ENCODE measurements at places on chromosomes 2 and 18. TPM values are rescaled to one million over a fixed set of nuclear protein-coding genes. Genes with fewer than 3 reads are reported as not detected.

DNA sequence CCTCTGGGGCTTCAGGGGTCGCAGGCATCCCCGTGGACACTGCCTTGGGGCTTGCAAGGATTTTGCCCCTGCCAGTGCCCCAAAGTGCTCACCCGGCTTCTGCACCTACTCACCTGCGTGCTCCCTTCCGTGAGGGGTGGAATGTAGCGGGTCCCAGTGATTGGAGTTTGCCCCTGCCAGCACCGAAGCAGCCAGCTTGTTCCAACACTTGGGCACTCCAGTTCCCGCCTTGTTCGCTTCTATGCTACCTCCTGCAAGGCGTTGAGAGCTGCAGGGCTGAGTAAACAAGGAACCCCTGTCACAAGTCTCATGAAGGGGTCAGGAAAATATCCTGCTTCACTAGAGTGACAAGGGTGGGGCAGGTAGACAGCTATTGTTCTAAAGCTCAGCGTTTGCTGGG lies 631.5 kb downstream of the EPHA4 start:
- H3K4me1 ChIP-seq, result no peaks in the 10 kb centered on the region
- no peak overlapping the region for H3K4me3 ChIP-seq
- no peaks in the 10 kb centered on the region for H3K36me3 ChIP-seq
- no peaks in the 10 kb centered on the region for H3K27me3 ChIP-seq
- no peak overlapping the region for H3K27ac ChIP-seq

DNA sequence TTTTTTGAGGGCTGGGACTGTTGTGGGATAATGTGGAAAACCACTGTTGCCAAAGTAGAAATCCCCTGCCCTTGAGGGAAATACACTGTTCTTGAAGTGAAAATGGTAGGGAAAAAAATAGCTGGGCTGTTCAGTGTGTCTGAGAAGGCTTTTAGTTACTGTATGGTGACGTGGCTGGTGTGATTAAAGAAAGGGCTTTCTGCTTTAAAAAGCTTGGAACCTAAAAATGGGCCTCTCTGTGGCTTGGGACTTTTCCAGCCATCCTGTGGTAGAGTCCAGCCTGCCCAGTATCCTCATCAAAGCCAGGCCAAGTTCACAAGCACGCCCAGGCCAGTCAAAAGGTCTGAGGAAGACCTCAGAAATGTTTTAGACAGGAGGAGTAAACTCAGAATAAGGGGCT lies 6.8 kb downstream of the MGAT5 start:
- no peaks in the 10 kb centered on the region for H3K27me3 ChIP-seq
- no peak for DNase-seq
- H3K4me1 ChIP-seq, result peaks cover 33% of the 10 kb centered on the region
- H3K36me3 ChIP-seq, result no peaks in the 10 kb centered on the region
- no peak overlapping the region for H3K27ac ChIP-seq
- no peak overlapping the region for H3K4me3 ChIP-seq

DNA sequence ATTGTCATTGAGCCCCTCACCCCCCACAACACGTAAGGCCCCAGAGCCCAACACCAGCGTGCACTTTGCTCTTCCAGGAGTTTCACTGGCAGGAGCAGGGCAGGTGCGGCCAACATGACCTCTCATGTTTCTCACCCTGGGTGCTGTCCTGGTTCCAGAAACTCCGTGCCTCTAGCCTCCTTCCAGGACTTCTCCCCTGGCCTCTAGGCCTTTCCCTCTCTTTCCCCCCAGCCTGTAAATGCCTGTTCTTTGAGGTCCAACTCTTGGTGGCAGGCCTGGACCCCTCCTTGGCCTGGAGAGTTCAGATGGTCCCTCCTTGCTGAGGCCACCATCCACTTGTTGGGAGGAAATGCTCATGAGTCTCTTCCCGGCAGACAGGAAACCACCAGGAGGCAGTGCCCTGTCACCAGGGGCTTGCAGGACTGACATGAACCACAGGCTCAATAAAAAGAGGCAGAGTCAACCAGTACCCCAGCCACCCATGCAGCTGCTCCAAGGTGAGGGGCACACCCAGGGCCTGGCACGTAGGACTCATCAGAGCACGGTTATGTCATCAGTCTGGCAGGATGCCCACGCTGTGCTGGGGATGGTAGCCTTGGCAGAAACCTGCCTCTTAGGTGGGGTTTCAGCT lies 1.5 kb downstream of the MALL start:
- peaks cover 24% of the 10 kb centered on the region for H3K4me1 ChIP-seq
- peak; percentile 69 for DNase-seq
- H3K27ac ChIP-seq, result peak overlapping the region; percentile 80
- no peaks in the 10 kb centered on the region for H3K27me3 ChIP-seq

DNA sequence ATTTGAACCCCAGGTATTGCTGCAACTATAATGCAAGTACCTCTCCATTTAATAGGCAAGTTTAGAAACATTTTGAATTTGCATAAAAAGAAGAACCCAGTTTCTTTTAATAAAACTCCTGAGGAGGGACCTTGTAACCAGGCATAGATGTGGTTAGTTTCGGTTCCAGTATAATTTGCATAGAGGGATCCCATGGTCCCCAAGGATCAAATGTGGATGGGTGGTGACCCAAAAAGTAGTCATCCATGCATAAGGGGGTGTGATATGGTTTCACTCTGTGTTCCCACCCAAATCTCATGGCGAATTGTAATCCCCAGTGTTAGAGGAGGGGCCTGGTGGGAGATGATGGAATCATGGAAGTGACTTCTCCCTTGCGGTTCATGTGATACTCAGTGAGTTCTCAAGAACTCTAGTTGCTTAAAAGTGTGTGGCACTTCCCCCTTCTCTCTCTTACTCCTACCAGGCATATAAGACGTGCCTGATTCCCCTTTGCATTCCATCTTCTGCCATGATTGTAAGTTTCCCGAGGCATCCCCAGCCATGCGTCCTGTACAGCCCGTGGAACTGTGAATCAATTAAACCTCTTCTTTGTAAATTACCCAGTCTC lies 40.2 kb upstream of the SKA1 start:
- no peak overlapping the region for H3K4me3 ChIP-seq
- no peak overlapping the region for H3K27ac ChIP-seq

- DNase-seq, result no peak
- no peaks in the 10 kb centered on the region for H3K27me3 ChIP-seq
Observed at GRCh38 chr2:140580532-140581151, 1550.2 kb downstream of the LRP1B start.

DNA sequence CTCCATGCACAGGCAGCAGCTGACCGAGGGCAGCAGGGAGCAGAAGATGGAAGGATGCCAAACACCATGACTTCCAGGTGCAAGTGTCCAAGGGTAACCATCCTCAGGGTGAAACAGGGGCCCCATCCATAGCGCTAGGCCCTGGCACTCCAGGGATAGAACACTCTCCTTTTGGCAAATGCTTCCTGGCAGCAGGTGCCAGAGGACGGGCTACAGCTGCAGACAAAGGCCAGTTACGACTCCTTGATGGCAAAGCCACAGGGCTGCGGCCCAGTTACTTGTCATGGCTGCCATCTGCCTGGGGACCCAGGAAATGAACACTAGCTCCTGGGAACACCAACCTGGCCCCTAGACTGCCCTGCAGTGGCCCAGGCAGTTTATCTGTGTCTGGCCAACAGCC lies 178.8 kb downstream of the TMEM163 start:
- H3K4me1 ChIP-seq, result no peaks in the 10 kb centered on the region
- DNase-seq, result no peak
- no peak overlapping the region for H3K27ac ChIP-seq
- no peak overlapping the region for H3K4me3 ChIP-seq

- peaks cover 13% of the 10 kb centered on the region for H3K4me1 ChIP-seq
- no peak overlapping the region for H3K27ac ChIP-seq
- no peaks in the 10 kb centered on the region for H3K27me3 ChIP-seq
- no peaks in the 10 kb centered on the region for H3K36me3 ChIP-seq
Observed at GRCh38 chr2:222651718-222652418, 4.0 kb downstream of the FARSB start.

DNA sequence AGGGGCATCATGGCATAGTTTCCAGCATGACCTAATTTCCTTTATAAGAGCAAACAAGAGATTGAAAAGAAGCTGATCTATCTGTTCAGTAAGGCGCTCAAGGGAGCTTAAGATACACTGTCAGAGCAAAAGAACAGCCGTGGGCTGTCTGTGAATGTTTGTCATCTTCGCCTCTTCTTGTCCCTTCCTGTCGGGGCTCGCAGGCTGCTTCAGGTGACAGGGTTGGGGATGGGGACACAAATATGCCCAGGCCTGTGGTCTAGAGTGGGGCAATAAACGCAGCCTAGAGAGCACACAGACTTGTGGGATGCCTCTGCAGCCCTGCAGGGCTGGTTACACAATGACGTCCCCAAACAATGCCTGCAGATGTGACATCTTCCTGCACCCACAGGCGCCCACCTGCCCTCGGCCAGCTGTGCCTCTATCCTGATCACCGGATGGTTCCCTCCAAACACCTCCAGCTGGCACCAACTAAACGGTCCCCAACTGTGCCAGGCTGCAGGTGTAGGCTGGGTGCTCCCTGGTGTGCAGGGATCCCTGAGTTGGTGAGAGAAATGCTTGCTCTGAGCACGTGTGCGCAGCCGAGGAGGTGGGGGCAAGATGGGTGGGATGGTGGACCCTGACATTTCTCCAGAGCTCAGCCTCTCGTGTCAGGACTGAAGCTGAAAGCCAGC lies 72.8 kb downstream of the EDAR start:
- H3K4me3 ChIP-seq, result no peak overlapping the region
- no peak for DNase-seq
- no peak overlapping the region for H3K27ac ChIP-seq

DNA sequence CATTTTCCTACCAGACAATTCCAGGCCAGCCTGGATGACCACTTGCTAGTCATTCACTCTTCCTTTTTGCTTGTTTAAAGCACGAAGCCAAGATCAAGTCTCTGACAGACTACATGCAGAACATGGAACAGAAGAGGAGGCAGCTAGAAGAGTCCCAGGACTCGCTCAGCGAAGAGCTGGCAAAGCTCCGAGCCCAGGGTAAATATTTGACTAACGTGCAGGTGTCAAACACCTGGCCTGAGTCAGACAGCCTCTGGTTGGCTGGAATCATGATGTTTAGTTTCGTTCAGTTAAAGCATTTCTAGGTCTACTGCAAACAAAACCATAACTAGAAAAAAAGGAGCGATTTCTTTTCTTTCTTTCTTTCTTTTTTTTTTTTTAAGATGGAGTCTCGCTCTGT lies 44.2 kb upstream of the LYPD6B start:
- no peak overlapping the region for H3K27ac ChIP-seq
- no peaks in the 10 kb centered on the region for H3K27me3 ChIP-seq
- H3K4me1 ChIP-seq, result no peaks in the 10 kb centered on the region
- no peaks in the 10 kb centered on the region for H3K36me3 ChIP-seq
- no peak overlapping the region for H3K4me3 ChIP-seq

- H3K4me1 ChIP-seq, result peaks cover 32% of the 10 kb centered on the region
- no peak overlapping the region for H3K27ac ChIP-seq
- H3K36me3 ChIP-seq, result no peaks in the 10 kb centered on the region
- H3K4me3 ChIP-seq, result no peak overlapping the region
Observed at GRCh38 chr2:241936457-241937133, 67.1 kb downstream of the RTP5 start.

- no peak for DNase-seq
- H3K27me3 ChIP-seq, result no peaks in the 10 kb centered on the region
- peaks cover 10% of the 10 kb centered on the region for H3K36me3 ChIP-seq
- peaks cover 17% of the 10 kb centered on the region for H3K4me1 ChIP-seq
- no peak overlapping the region for H3K4me3 ChIP-seq
Observed at GRCh38 chr2:117956036-117956796, 57.7 kb downstream of the CCDC93 start.

DNA sequence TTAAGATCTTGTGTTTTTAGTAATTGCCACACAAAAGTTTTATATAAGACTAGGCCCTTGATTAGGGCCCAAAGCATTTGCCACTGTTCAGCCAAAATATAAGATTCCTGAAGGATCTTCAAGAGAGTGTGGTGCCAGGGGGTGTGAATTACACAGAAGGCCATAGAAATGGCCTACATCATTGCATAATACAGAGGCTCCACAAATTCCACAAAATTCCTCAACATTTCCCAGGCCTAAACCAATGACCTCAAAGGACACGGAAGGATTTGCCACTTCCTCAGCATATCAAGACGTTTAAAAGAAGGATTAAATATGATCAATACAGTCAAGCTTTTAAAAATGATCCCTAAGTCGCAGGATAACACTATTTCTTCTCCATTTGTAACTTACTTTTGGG lies 24.1 kb downstream of the COL6A3 start:
- no peak for DNase-seq
- no peaks in the 10 kb centered on the region for H3K36me3 ChIP-seq
- H3K27me3 ChIP-seq, result no peaks in the 10 kb centered on the region
- H3K4me3 ChIP-seq, result no peak overlapping the region

DNA sequence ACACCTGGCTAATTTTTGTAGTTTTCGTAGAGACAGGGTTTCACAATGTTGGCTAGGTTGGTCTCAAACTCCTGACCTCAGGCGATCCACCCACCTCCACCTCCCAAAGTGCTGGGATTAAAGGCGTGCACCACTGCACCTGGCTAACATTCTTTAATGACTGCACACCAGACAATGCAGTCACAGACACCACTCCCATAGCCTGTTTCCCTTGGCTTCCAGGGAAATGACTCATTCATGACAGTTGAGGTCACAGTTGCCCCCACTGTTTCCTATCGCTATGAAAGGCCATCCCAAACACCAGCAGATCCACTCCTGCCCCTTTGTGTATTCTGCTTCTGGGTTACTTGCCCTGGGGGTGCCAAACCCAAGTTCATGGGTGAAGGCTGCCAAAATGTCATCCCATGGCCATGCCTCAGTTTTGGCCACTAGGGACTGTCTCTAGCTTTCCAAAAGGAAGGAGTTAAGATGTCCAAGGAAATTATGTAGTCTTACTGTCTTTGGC lies 8.7 kb downstream of the CHMP1B start:
- H3K36me3 ChIP-seq, result no peaks in the 10 kb centered on the region

- H3K27me3 ChIP-seq, result no peaks in the 10 kb centered on the region
- no peak overlapping the region for H3K4me3 ChIP-seq
- H3K36me3 ChIP-seq, result peaks cover 69% of the 10 kb centered on the region
- peak overlapping the region; percentile 83 for H3K27ac ChIP-seq
Observed at GRCh38 chr2:218275371-218276072, 5.2 kb downstream of the PNKD start.

- no peak overlapping the region for H3K4me3 ChIP-seq
- no peak overlapping the region for H3K27ac ChIP-seq
- H3K4me1 ChIP-seq, result no peaks in the 10 kb centered on the region
- no peak for DNase-seq
- H3K36me3 ChIP-seq, result no peaks in the 10 kb centered on the region
Observed at GRCh38 chr2:66414896-66415295, 20.0 kb upstream of the MEIS1 start.

GRCh38 chr2:14354231-14354630 lies 278.3 kb upstream of the LRATD1 start:
- no peaks in the 10 kb centered on the region for H3K36me3 ChIP-seq
- H3K27me3 ChIP-seq, result no peaks in the 10 kb centered on the region
- no peak overlapping the region for H3K4me3 ChIP-seq

GRCh38 chr18:78859686-78860085 lies 119.9 kb upstream of the SALL3 start:
- H3K27me3 ChIP-seq, result no peaks in the 10 kb centered on the region
- H3K4me3 ChIP-seq, result no peak overlapping the region
- no peaks in the 10 kb centered on the region for H3K4me1 ChIP-seq
- H3K36me3 ChIP-seq, result no peaks in the 10 kb centered on the region
- no peak overlapping the region for H3K27ac ChIP-seq
- no peak for DNase-seq

GRCh38 chr2:88671786-88672427 lies 19.6 kb upstream of the RPIA start:
- no peaks in the 10 kb centered on the region for H3K36me3 ChIP-seq
- no peaks in the 10 kb centered on the region for H3K4me1 ChIP-seq
- H3K27me3 ChIP-seq, result no peaks in the 10 kb centered on the region
- H3K27ac ChIP-seq, result no peak overlapping the region

SPATA3 gene
- total RNA-seq, result not detected

GPAT2 gene
- 7.5 TPM for total RNA-seq

LRRFIP1 gene
- 113 TPM for total RNA-seq

ZNF385B gene
- 2.3 TPM for total RNA-seq

ST8SIA5 gene
- total RNA-seq, result not detected

CXCR4 gene
- total RNA-seq, result 16.1 TPM

CPO gene
- 2.1 TPM for total RNA-seq

QPCT gene
- 1.0 TPM for total RNA-seq

C2orf78 gene
- total RNA-seq, result not detected

RNU2-63P gene
- not detected for total RNA-seq

CCDC68 gene
- total RNA-seq, result 1.4 TPM

SERPINB11 gene
- not detected for total RNA-seq
